Naive thymus-derived CD8-positive, alpha-beta T cell (primary cell): ENCODE measurements at places on chromosomes 5 and 9.

GRCh38 chr9:88488166-88488565 is 46.8 kb upstream of the NXNL2 start:
- no peak for DNase-seq

GRCh38 chr5:130267926-130268325 is 363.7 kb downstream of the CHSY3 start:
- DNase-seq: no peak

DNA sequence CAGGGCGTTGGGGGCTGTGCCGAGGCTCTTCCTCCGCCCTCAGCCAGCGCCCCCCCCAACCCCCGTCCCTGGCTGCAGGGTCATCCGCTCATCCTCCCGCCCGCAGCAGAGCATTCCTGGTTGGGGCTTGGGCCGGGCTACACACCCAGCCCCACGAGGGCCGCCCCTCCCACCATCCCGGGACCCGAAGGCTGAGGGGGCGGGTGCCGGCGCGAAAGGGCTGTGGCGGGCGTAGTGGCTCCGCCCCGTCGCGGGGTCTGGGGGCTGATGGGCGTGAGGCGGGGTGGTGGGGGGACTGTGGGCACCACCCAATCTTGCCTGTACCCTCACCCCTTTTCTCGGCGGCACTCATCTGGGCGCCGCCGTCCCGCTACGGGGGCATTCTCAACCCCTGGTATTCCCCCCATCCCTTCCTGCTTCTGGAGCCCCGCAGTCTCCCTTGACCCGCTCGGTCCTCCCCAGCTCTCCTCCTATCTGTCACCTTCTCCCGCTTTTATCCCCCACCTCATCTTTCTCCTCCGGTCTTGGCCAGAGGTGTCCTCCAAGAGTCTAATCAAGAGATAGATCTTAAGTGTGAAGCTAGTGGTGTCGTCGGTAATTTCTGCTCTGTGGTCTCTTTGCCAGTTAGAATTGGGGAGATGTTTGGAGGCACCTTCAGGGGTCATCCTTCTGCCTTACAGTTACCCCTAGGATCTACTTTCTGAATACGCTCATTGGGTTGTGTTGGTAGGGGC is 1.6 kb downstream of the FER start:
- peak; percentile 21 for DNase-seq

DNA sequence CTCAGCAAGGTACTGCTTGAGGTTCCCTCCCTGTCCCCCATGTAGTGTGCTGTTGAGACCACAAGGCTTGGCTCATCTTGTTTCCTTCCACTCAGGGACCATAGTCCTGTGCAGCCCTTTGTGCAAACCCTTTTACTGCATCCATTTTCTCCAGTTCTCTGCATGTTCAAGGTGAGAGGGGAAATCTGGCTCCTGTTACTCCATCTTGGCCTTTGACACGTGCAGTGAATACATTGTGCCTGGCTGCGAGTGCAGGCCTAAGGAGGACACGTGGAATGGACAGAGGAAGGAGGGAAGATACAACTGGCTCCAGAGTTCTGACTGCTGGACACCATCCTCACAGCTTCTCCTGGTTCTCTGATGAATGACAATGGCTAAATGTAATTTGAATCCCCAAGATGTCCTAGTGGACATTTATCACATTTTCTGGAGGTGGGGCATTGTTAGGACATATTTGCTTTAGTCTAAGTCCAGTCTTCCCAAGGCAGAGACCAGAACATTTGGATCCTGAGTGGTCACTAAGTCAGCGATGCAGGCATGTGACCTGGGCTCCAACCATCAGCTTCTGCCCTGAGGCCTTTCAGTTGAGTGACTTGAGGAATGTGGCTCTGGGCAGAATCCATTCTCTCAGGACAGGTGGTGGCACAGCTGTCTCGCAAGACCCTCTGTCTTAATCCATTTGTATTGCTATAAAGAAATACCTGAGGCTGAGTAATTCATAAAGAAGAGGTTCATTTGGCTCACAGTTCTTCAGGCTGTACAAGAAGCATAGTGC is 189.0 kb upstream of the DAP start:
- no peak for DNase-seq

DNA sequence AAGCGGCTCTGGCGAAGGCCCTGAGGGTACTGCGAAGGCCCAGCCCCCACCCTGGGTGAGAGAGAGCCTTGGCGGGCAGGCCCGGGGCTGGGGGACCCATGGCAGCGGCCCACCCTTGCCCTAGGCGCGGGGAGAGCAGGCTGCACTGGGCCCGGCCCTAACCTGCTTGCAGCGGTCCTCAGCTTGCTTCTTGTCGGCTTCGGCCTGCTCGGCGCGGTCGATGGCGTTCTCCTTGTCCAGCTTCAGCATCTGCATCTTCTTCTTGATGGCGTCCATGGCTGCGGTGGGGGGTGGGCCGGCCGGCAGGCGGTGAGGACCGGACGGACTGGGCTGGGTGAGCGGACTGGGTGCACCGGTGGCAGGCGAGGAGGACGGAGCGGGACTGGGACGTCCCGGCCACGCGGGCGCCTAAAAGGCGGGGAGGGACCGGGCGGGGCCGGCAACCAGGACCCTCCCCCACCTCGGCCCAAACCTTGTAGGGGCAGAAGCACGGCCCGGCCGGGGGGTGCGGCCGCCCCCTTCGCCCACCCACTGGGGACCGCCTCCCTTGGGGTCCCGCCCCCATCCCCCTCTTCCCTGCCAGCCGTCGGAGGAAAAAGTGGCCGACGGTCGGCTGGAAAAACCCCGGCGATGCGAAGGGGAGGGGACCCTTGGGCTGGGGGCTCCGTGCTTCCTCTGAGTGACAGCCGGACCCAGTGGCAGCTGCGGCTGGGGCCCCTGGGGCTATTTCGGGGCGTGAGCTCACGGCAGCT is at the start of gene TPM2:
Gene TPM2 (minus strand): TSS at position 384 of the 752 bp plus-strand sequence. CDS start 108 bp downstream, at position 276.
- DNase-seq: no peak

GRCh38 chr9:86714999-86715398 is 232.3 kb downstream of the GAS1 start:
- DNase-seq: no peak

DNA sequence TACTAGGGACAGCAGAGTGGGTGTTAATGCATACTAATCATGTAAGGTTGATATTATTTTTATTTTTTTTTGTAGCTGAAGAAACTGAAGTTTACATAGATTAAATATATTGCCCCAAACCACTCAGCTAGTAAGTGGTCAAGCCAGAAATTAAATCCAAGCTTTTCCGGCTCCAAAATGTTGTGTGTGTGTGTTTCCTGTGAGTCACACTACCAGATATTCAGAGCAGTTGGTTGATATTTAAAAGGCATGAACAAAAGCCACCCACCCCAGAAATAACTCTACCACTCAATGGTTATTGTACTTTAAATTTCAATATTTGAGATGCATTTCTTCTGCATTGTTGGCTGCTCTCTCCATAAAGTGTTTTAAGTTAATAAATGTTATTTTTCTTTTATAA is 29.5 kb downstream of the KCNN2 start:
- no peak for DNase-seq

GRCh38 chr5:168291964-168292785 is 730 bp downstream of the WWC1 start:
- DNase-seq: no peak
